Stimulated activated CD8-positive, alpha-beta memory T cell treated with anti-CD3 and anti-CD28 coated beads, Interleukin-4, amount 100 ng/mL, for 24 hours (primary cell): ENCODE measurements at places on chromosomes 3 and 15.

DNA sequence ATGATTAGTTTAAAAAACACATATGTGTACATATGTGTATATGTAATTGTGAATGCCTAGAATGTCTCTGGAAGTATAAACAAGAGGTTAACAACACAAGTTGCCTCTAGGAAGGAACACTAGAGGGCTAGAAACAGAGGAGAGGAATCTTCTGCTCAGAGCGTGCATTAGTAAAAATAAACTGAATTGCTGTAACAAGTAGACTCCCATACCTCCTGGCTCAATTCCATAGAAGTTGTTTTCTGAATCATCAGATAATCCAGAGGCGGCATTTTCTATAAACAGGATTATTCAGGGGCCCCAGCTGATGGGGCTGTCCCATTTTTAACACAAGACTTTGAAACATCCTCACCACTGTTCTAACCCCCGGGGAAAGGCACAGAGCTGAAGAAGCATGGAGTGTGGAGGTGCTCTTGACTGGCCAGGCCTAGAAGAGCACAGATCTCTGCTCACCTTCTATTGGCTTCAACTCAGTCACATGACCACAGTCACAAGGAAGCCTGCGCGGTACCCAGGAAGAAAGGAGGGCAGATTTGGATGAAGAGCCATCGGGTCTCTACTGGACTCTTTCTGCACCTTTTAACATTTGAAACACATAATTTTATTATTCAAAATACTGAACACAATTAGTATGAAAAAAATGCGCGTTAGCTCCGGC is 145.7 kb downstream of the TLE3 start:
- DNase-seq = no peak

- DNase-seq = no peak
Observed at GRCh38 chr3:168049367-168049974, 46.3 kb downstream of the GOLIM4 start.

DNA sequence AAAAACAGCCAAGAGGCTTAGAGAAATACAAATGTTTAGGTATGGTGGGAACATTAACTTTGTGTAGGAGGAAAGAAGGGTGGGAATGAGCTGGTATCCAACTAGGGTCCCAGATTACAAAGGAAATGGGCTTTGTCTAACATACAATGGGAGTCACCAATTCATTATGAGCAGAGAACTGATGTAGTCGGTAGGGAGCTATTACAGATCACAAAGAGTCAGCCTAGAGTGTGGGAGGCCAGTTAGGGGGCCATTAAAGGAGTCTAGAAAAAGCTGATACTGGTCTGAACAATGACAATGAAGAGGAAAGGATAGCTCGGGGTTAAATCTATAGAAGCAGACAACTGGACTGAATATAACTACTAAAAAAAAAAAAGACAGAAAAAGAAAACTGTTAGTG is 15.5 kb downstream of the ANO10 start:
- no peak for DNase-seq

DNA sequence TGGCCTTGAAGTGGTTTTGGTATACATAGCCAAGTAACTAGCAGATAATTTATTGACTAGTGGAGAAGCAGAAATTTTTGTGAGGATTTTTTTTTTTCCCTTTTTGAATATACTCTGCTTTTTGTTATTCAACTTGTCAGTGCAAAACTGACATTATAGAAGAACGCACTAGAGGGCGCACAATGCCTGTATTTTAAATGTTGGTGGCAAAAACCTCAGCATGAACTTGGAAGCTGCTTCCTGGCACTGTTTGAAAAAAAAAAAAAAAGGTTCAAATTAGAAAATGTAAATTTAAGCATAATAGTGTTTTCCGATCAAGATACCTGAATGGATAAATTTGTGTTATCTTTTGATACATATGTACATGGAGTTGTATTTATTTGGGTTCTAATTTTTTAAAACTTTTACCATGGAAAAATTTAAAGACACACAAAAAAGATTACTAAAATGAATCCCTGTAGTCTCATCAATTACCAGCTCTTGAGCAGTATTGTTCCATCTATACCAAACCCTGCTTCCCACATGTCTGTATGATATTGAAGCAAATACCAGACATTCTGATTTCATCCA is 56.0 kb downstream of the SLC25A26 start:
- peak; percentile 14 for DNase-seq

DNA sequence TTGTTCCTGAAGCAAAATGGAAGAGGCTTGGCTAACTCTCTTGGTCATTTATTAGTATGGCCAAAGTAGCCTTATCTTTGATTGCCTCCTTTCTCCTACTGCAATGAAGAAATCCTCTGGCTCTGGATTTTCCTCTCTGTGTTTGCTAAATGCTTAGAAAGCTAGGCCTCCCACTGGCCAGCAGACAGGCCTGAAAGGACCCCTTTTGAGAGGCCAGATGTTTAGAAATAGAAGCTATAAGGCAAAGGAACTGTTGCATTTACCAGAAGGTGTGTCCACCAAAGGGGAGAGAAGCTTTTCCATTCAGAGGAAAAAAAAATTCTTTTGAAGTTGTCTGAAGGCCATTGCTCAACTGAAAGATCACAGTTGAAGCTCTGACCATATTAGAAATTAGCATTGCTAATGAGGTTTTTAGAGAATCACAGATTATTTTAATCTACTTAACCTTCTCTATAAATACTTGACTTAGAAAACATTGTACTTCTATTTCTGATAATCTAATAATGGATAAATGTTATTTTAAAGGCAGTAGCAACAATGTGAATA is 160.8 kb downstream of the SYNPR start:
- no peak for DNase-seq

- DNase-seq = no peak
Observed at GRCh38 chr3:15659254-15659975, 57.9 kb downstream of the BTD start.

DNA sequence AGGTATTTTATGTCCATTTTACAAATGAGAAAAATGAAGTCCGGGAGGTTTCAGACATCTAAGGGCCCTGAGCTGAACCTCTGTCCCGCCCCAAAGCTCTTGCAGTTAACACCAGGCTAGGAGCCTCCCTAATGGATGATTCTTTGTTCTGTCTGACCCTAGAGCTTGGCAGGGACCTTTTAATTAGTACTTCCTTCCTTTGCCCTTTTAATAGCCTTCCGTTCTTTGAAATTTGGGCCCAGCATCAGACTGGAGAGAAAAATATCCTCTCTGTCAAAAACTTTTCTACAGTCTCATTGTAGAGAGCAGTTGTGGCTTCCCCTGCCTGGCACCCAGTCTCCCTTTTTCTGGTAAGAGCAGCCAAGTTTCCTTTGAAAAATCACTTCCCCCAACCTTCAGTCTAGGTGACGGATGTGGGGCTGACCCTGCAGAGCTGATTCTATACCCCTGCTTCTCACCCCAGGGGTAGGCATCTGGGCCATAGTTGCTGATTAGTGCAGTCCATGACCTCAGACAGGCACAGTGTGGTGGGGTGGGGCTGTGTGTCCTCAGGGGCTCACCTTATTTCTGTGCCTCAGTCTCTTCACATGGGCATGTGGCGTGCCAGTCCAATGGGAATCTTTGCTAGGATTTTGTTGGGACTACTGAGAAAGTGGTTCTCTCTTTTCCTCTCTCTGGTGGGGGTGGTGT is 220.4 kb downstream of the ADAMTS9 start:
- DNase-seq = no peak

DNA sequence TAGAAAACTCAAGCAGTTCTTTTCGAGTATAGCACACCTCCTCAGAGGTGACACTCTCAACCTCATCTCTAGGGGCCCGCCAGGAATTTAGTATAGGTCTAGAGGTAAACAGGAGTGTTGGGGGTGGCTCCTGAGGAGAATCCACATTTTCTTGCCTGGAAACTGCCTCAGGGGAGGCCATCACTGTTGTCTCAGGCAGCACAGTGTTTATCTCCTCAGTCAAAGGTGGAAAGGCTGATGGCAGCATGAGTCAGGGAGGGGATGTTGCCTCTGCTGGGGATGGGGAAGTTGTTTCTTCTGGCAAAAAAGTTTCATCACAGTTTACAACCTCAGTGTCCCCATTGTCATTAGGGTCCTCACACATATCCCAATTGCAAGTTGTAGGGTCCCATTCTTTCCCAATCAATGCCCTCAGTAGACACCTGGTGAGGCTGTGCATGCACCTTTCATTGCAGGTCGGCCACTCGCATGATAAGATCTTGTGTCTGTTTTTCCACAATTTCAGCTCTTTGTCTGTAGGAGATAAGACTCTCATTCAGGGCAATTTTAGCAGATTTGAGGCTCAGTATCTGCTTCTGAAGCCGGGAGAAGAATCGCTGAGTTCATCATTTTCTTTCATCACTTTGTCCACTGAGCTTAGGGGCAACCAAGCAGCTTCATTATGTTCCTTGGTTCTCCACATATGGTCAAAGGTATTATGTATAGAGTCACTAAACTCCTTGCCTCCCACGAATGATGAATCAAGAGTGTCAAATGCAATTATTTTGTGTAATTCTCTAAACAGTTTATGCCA is 25.8 kb downstream of the NAALADL2 start:
- DNase-seq = no peak

DNA sequence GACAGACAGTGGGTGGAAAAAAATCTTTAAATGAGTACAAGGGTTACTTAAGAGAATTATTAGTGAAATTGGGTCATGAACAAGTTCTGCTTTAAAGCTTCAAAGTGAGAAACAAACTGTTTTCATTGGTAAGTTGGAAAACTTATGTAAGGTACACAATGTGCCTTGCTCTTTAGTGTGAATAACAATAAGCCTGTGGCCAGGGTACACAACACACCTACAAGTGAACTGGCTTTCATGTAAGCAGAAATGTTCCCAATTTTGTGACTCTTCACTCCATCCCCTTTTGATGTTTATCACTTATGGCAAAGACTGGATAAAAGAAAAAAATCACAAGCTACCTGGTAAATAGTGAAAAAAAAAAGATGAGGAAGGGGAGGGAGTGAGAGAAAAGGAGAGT is 253.7 kb downstream of the ZBTB20 start:
- no peak for DNase-seq

DNA sequence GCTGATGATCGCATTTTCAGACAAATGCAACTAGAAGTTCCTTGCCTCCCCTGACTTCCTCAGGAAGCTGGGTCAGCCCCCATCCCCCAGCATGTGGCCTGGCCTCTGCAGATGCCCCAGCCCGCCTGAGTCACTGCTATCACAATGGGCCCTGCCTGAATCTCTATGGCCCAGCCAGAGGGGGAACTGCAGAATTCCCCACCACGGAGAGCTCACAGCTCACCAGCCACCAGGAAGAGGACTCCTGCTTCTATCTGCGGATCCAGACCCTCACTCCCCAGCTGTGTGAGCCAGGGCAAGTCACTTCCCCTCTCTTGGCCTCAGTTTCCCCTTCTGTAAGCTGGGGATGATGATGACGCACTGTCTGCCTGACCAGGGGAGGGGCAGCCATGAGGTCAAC is 6.9 kb downstream of the PLXND1 start:
- DNase-seq = no peak

- no peak for DNase-seq
Observed at GRCh38 chr15:57237301-57237642, 139.0 kb upstream of the CGNL1 start.

- no peak for DNase-seq
Observed at GRCh38 chr15:85905751-85906450, 111.2 kb upstream of the KLHL25 start.

GRCh38 chr3:190562866-190563510 is 49.1 kb downstream of the IL1RAP start:
- no peak for DNase-seq

- no peak for DNase-seq
Observed at GRCh38 chr3:19074257-19074900, 73.9 kb upstream of the KCNH8 start.

GRCh38 chr3:42247576-42248027 is 18.4 kb downstream of the CCK start:
- peak; percentile 33 for DNase-seq

GRCh38 chr15:80533790-80534333 is 129.7 kb downstream of the ARNT2 start:
- no peak for DNase-seq

- no peak for DNase-seq
Observed at GRCh38 chr3:126545544-126545943, 13.2 kb downstream of the C3orf22 start.

GRCh38 chr3:53140847-53141845 is 10.9 kb upstream of the RFT1 start:
- no peak for DNase-seq

- DNase-seq = no peak
Observed at GRCh38 chr15:27101982-27102381, 131.0 kb downstream of the GABRG3 start.

DNA sequence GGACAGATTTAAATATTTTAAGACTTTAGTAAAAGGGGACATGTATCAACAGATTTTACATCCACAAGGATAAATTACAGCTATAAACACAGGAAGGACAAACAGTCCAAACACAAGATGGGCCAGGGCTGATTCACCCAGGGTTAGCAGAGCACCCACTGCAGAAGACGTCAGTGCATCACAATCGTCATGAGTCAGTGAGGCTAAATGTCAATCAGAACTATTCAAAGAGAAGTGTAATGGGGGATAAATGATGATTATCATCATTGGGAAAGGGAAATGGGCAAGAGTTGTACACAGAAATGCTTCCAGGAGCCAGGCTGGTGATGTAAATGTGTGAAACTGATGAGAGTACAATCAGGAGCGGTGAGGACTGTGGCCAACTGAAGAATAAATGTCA is 226.8 kb downstream of the PLCL2 start:
- no peak for DNase-seq

DNA sequence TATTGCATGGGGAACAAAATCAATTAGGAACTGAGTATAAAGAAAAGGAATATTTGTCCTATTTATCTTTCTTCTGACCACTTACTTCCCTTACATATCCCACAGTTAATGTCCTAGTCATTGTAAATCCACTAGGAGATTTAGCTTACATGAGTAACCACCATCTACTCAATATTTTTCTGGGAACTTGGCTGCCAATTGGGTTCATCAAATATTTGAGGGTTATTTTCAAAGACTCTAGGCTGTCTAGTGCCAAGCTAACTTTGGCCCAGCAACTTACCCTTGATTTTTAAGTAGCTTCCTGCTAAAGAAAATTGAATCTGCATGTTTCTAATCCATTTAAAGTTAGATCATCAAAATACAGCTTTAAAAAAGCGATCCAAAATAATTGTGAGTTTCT is 362.5 kb upstream of the EPHA3 start:
- DNase-seq = no peak

- DNase-seq = no peak
Observed at GRCh38 chr3:98563661-98564281, 29.6 kb downstream of the CPOX start.

GRCh38 chr15:82820128-82820527 is 10.7 kb downstream of the WHAMM start:
- DNase-seq = no peak

DNA sequence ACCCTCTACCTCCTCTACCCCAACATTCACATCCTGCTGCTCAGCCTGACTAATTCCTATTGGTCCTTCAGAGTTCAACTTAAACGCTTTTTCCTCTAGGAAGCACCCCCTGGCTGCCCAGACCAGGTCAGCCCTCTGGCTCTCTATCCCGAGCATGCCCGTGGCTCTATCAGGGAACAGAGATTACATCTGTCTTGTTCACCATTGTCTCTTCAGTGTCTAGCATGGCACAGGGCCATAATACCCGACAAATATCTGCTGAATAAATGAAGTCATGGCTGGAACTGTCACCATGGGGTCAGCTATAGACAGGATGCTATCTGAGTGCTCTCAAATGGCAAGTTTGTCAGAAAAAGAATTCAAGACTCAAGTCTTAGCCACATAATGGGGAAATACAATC is 296.9 kb upstream of the CHRNA7 start:
- no peak for DNase-seq
